ENCODE measurements at places on chromosomes 3 and 15.

- no peak for DNase-seq
These were observed 1141.4 kb downstream of the TBL1XR1 start for GRCh38 chr3:176055836-176056235.

- DNase-seq: no peak
These were observed 839.9 kb downstream of the AGBL1 start for GRCh38 chr15:86919581-86919980.

GRCh38 chr3:180973543-180973942 lies 16.0 kb downstream of the DNAJC19 start:
- no peak for DNase-seq

DNA sequence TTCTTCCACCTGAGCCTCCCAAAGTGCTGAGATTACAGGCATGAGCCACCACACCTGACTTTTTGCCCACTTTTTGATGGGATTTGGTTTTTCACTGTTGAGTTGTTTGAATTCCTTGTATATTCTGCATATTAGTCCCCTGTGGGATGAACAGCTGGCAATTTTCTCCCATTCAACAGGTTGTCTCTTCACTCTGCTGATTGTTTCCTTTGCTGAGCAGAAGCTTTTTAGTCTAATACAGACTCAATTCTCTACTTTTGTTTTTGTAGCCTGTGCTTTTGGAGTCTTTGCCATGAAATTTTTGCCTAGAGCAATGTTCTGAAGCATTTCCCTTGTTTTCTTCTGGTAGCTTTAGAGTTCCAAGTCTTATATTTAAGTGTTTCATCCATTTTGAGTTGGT lies 62.7 kb upstream of the MFGE8 start:
- DNase-seq: peak; percentile 28

DNA sequence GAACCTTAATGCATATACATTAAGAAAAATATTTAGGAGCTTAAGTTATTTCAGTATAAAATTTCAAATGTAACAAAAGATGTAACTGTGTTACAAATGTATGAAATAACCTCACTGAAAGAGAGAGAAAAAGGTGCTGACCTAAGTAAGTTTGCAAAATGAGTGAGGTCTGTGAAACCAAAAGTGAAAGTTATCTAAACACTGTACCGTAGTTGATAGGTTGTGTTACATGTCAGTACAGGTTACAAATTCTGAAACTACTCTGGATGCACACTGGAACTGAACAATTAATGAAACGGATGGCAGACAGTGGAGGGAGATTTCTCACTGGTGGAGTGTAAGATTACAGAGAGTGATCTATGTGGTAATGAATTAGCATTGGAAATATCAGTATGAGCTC lies 420.7 kb downstream of the ZNF385D start:
- no peak for DNase-seq

- no peak for DNase-seq
These were observed 7.7 kb upstream of the DCP1A start for GRCh38 chr3:53354945-53355498.

- no peak for DNase-seq
These were observed 41.3 kb downstream of the WHAMM start for GRCh38 chr15:82850731-82851130.

- DNase-seq: no peak
These were observed 61.5 kb upstream of the MEF2A start for GRCh38 chr15:99504071-99504822.

DNA sequence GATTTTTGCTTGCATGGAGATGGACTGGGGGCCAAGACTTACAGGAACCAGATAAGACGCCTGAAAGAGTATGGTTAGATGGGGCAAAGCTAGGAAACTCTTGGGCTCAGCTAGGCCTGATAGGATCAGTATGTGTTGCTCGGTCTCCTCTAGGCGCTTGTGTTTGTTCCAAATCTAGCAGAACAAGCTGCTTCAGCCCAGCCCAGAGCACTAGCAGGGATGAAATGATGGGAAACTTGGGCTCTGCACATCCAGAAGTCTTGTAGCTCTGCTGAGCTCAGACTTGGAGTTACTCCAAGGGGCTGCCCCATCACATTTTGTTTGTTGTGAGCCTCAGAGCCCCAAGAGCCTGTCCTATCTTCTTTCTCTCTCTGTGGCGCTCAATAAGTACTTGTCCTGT lies 34.7 kb downstream of the FOXL2 start:
- DNase-seq: peak; percentile 13

DNA sequence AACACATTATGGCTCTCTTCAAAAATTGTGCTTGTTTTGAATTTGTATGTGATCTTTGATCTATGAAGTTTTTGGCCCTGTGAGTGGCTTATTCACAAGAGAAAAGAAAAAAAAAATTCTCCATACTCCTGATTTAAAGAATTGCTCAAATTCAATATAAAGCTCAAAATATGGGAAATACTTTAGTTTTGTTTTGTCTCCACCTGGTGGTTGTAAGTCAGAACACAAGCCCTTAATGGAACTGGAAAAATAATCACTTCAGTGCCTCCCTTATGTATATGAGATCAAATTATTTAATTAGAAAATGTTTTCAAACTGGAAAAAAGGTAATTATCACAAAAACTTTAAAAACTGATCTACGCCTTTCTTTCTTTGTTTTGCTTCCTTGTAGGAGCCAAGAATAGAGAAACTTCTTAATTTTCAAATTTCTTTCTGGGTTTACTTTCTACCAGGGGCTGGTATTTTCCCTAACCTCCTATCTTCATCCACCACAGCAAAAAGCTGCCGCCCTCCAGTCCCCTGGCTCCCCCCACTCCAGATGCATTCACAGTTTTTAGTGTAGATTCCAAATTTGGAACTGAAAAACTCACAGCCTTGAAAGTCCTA lies 50.6 kb downstream of the SERP1 start:
- peak; percentile 29 for DNase-seq

DNA sequence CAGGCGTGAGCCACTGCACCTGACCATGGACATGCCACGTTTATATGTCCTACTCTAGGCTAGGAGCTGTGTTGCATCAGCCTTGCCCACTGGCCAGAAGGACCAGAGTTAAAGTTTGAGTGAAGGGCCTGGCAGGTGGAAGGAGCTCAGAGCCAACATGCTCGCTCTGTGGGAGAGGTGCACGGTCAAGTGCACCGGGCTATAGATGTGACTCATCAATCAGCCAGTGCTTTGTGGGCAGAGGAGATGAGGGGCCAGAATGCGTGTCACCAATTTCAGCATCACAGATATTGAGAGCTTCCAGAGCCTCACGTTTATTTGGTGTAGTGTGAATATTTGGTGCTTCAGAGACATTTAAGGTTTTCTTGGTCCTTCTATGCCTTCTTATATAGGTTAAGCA lies 137.3 kb upstream of the KBTBD8 start:
- DNase-seq: no peak

DNA sequence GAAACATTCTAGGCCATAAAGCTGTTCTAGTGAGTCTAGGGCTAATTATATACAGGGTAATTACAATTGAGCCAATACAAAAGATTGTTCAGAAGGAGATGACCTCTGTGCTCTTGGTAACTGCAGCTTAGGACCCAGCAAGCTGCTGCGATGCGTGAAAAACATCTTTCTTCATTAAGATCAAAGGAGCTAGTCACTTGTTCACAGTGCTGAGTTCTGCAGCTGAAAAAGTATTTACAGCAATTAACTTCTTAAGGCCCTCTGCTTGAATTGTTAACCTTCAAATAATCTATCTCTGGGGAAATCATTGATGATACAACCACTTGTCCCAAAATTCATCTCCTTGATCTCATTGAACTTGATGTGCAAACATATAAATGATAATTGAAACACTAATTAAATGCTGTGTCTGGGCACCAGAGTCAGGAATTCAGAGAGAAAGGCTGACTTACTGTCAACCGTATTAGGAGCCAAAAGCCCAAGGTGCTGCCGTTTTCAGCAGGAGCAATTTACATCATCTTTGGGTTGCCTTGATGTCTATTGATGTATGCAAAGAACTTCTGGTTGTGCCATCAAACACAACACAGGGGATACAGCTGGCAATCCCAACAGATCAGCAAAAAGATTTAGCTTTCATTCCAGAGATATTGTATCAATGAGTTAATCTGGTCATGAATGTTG lies 213.0 kb downstream of the NECTIN3 start:
- DNase-seq: no peak

- no peak for DNase-seq
These were observed 120.6 kb downstream of the CD47 start for GRCh38 chr3:107969994-107970819.

DNA sequence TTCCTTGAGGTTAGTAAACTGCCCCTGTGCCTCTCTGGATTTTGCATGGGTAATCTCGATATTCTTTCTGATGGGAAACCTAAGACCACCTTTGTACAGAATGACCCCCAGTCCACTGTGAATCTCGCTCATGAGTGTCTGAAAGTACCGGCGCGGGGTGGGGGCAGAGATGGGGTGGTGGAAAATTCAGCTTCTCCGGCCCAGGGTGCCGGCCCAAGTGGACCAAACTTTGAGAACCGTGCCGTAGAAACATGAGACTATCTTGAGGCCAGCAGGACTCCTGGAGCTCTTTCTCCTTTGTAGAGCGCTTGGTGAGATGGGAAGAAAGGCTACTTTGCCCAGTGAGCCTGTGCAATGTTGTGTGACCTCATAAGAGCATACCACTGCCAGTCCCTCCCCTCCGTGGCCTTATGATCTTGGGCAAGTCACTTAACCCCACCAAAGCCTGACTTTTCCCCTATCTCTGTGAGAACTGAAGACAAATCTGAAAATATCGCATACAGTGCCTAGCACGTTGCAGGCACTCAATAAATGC lies 40.4 kb upstream of the VEPH1 start:
- peak; percentile 35 for DNase-seq

DNA sequence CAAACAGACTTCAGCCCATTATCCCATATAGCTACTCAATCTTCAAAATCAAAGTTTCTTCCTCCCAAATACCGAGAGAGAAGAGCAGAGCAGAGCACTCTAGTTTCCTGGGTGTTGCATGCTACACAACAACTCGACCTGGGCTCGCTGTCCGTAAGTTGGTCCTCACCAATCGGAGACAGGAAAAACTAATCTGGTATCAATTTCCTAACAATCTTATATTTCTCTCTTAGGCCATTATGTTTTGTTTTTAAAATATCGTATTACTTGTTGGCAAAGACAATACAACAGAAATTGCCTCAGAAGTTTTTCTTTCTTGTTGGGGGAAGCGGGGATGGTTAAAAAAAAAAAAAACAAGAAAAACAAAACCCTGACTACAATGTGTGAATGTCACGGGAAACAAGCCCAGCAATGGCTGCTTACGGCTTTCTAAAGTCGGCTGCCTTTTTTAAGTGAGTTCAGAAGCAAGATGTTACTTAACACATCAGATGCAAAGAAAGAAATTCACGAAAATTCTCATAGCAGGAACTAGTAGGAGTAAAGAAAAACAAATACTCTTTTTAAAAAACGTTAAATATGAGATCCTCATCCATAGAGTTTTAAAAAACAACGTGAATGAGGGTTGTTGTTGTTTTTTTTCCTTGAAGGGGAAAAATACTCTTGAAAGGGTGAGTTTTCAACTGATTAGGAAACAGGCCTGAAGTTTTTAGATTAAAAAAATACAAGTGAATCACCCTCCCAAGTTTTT lies 1.9 kb downstream of the VGLL4 start:
- DNase-seq: peak; percentile 94

DNA sequence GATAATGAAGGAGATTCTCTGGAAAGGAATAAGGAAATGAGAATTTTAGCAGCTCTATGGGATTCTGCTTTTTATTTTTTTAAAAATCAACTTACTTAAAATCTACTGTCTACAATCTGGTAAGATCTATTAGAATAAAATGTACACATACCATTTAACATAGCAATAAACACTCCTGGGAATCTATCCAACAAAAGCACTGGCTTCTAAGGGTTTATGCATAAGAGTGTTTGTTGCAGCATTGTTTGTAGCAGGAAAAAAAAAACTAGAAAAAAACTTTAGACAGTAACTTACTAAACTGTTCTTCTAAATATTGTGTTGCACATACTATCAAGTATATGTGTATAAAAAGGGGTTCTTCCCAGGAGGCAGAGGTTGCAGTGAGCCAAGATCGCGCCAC lies 15.7 kb upstream of the RBP1 start:
- DNase-seq: peak; percentile 71

DNA sequence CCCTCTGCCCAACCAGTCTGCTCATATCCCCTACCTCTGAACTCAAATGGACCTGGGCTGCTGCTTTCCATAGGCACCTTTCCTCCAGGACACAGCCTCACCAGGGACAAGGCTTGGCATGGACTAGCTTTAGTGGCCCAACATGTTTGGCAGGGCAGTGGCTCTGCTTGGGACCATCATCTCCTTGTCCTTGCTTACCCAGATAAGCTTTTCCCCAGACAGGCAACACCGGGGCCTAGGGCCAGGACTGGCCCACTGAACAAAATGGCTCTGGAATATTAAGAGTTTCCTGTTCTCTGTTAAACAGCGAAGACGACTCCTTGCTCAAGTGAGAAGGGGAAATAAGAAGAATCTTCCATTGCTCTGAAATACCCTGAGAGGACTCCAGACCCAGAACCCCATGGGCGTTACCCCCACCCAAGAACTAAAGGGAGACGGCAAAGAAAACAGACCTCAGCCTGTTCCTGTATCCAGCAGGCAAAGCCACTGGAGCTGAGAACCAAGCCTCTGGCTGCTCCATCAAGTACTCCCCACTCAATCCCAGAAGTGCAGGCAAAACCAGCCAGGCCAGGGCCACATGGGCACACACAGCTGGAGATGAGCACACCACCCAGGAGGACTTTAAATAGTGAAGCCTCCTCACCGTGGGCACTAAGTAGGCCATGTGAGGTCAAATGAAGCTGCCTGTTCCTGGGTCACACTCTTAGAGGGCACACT lies 45.5 kb downstream of the CTNNB1 start:
- DNase-seq: no peak

DNA sequence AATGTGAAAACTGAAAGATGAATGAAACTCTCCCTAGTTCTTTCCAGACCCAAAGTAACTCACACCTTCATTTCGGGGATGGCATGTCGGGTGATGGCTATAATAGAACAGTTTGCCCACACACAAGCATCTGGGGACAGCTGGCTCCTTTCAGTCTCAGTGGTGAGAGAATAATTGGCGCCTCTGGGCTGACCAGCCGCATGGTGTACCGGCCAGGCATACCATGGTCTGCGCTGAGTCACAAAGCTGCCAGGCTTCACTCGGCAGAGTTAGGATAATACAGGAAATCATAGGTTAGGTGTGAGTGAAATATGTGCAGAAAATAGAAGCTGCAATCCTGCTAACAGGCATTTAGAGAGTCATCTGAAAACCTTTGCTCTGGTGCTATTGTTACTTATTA lies 80.4 kb upstream of the IGF1R start:
- DNase-seq: no peak

DNA sequence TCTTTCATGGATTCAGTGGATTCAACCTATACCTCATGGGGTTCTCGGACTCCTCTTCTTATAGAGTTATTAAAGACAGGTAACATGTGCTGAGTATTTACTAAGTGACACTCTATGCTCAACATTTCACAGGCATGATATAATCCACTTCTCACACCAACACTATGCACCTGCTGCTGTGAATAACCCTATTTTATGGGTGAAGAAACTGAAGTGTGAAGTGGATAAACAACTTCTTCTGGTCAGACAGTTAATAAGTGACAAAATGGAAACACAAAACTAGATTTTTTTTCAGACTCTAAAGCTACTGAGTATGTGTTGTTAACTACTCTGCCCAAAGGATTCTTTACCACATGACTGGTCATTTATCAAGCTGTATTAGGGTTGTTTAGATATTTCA lies 403.5 kb downstream of the DIPK2A start:
- no peak for DNase-seq

Data from fibroblast of gingiva (primary cell).